ENCODE measurements at places on chromosomes 2 and 18.
A peak's percentile ranks its signal among the peaks of the same experiment; 100 is the strongest.

- DNase-seq, result peak; percentile 64
Observed at GRCh38 chr18:76709659-76710645, 112.4 kb upstream of the ZNF236 start.

DNA sequence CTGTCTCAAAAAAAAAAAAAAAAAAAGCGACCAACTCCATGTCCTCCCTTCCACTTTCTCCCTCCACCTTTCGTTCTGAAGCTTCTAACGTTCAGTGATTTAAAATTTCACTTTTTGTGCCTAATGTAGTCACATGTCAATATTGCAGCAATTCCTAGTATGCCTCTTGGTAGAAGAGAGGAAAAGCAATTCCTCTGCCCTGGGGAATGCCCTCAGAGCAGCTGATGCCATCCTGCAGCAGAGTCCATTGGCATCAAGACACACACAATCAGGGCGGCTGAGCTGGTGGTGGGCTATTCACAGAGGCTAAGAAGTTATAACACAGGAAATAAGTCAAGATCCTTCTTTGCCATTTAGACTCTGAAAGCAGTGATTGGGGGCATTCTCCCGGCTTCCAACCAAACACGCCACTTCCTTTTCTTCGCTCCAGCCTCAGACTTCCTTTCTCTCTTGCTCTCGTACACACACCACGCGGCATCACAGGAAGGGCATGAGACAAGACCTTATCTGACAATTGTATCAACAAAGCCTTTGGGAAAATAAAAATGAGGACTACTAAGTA, 71.9 kb downstream of the MOGAT1 start:
- DNase-seq, result no peak

GRCh38 chr2:230924470-230925341, at the start of gene GPR55:
TSS of gene GPR55 (minus strand) at chr2:230925242. CDS start at chr2:230910962, 14,280 bp downstream.
- peak; percentile 24 for DNase-seq

DNA sequence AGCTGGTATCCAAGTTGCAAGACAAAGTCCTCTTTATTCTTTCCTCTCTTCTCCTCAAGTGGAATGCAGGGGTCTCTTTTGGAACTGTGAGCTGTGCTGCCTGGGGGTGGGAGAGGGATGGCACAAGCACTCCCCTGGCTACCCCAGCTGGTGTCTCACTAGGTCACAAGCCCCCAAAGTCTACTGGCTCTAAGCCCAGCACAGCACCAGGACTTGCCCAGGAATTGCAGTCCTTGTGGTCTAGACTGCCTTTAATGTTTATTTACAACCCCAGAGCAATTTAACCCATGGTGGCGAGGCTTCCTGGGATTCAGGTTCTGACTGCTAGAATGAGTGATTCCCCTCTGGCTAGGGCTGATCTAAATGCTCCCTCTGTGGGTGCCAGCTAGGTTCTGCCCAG, 199.0 kb upstream of the STK17B start:
- peak; percentile 1 for DNase-seq

DNA sequence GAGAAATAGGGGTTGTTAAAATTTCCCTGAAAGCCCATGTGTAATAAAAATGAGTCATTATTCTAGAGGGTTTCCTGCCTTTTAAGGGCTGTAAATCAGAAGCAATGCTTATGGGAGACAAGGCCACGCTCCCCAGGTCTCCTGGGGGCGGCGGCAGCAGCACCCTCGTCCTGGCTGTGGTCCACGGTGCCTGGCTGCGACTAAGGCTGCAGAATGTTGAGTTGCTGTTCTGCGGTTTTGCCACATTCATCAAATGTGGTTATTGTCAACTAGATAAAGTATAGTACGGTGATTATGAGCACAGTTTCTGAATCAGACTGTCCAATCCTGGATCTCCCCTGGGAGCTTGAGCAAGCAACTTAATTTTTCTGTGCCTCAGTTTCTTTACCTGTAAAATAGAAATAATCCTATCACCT, 11.9 kb upstream of the AGFG1 start:
- no peak for DNase-seq
